Fibroblast of the aortic adventitia (primary cell): ENCODE measurements at places on chromosomes 11 and 22.

- no peak for DNase-seq
Measured at GRCh38 chr22:36224245-36224644, 15.1 kb downstream of the APOL2 start.

DNA sequence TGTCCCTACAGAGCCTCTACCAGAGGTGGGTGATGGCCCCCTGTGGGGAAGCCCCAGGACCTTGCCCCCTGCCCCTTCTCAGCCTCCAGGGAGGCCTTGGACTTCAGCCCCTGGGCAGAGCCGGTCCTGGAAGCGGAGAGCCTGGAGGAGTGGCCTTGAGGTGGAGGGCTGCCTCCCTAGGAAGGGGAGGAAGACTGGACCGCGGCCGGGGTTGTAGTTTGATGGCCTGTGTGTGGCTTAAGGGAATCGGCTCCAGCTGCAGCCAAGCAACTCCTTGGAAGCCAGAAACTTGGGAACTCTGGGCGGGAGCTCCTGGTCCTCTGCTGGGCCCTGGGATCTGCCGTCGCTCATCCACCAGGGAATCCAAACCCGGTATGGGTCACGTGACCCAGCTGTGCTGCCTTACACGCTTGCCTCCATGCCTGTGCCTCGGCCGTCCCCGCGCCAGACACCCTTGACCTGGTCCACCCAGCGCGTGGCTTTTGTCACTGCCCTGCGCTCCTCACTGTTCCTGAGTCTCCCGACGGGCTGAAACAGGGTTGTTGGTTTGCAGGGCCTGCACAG is 23.5 kb upstream of the ARHGAP8 start:
- no peak for DNase-seq

- peak; percentile 22 for DNase-seq
Measured at GRCh38 chr11:114441921-114442320, 2.7 kb downstream of the REXO2 start.

DNA sequence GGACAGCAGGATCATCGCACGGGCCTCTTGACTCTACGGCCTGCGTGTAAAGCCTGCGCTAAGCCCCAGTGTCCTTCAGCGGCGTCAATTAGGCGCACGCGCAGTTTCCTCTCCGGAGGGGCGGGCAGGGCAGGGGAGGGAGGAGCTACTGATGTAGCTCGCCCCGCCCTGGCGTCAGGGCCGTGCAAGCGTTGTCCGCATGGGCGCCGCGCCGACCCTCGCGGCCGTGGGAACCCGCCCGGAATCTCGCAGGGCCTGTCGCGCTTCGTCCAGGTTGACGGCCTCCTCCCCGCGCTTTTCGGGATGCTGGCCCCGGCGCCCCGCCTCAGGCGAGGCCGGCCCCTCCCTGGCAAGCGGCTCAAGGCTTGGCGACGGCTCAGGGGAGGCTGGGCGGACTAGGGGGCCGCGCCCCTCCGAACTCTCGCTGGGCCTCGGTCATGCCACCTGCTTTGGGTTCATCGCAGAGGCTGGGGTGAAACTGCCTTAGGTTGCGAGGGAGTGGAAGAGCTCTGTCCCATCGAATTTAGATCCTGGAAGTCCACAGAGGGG is 61.1 kb downstream of the ST3GAL4 start:
- DNase-seq: peak; percentile 79

DNA sequence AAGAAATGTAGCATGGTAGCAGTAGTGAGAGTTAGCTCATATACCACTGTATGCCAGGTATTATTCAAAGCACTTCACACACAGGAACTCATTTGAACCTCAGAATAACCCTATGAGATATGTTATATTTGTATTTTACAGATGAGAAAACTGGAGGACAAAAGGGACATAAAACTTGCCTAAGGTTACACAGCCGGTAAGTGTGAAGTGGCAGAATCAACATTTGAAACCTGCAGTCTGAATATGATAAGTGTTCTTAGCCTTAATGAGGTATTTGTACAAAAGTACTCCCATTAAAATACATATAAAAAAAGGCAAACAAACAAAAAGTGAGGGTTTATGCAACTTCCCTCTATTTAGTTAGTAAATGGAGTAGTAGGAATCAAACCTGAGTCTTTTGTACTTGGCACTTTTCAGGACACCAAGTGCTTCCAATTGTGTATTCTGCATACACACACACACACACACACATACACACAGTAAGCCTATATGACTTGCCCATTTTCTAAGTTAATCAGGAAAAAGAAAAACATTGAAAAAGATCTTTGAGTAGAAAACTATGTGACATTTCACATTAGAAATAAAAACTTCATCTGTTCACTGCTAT is 223.9 kb upstream of the FOLH1 start:
- DNase-seq: no peak

- DNase-seq: peak; percentile 42
Measured at GRCh38 chr11:128802358-128802981, 64.6 kb downstream of the KCNJ1 start.

- no peak for DNase-seq
Measured at GRCh38 chr22:50470491-50470890, 4.3 kb downstream of the SBF1 start.

- no peak for DNase-seq
Measured at GRCh38 chr11:6557063-6557462, 46.4 kb downstream of the RRP8 start.

- no peak for DNase-seq
Measured at GRCh38 chr22:25148149-25148691, 51.4 kb upstream of the CRYBB3 start.

DNA sequence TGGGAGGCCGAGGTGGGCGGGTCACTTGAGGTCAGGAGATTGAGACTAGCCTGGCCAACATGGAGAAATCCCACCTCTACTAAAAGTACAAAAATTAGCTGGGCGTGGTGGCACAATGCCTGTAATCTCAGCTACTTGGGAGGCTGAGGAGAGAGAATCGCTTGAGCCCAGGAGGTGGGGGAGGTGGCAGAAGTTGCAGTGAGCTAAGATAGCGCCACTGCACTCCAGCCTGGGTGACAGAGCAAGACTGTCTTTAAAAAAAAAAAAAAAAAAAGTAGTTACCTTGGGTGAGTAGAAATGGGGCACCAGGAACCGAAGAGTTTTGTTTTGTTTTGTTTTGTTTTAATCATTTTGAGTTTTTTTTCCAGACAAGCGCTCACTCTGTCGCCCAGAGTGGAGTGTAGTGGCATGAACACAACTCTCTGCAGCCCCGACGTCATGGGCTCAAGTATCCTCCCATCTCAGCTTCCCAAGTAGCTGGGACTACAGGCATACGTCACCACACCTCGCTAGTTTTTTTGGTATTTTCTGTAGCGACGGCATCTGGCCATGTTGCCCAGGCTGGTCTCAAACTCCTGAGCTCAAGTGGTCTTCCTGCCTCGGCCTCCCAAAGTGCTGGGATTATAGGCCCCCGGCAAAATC is 15.8 kb downstream of the THAP12 start:
- DNase-seq: no peak

- no peak for DNase-seq
Measured at GRCh38 chr22:37352481-37352880, 70.2 kb downstream of the CYTH4 start.

DNA sequence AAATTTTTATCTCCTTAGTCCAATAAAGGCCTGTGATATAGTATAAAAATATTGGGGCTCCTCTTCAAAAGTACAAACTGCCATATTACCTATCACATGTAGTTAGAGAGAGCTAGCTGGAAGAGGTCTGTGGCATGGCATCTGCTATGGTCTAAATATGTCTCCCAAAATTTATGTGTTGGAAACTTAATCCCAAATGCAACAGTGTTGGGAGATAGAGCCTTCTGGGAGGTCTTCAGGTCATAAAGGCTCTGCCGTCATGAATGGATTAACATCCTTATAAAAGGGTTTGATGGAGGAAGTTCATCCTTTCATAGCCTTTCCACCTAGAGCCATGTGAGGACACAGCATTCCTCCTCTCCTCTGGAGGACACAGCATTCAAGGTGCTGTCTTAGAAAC is 105.4 kb downstream of the RELT start:
- no peak for DNase-seq

GRCh38 chr11:18709414-18709813 is 10.8 kb downstream of the TMEM86A start:
- no peak for DNase-seq

DNA sequence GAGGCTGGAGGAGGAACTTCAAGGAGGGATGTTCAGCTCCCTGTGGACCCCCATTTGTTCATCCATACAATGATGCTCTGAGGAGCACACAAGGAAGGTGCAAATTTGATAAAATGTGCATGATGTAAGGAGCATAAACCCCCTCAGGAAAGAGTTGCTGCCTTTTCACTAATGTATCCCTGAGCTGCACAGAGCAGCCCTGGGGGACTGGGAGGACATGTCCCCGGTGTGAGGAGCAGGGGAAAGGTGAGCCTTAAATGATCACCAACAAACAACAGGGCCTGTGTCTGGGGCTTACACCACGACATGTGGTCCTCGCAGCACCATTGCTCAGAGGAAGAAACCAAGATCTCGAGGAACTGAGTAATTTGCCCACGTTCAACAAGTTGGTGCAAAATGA is 3.5 kb upstream of the MAPK8IP2 start:
- DNase-seq: no peak

GRCh38 chr11:1757861-1758610 is 5.7 kb downstream of the CTSD start:
- DNase-seq: no peak

DNA sequence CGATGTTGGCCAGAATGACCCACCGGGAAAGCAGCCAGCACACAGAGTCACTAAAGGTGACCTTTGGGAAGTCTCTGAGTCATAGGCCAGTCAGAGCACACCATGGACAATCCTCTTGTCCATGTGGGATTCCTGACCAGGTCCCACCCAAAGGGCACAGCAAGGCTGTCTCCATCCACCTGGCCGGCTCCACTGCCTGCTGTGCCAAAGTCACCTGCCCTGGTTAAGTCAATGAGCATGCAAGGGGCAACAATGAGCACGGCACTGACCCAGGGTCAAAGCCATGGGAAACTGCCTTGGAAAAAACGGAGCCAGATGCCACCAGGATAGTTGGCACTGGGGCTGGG is 49.8 kb downstream of the SHANK2 start:
- no peak for DNase-seq

DNA sequence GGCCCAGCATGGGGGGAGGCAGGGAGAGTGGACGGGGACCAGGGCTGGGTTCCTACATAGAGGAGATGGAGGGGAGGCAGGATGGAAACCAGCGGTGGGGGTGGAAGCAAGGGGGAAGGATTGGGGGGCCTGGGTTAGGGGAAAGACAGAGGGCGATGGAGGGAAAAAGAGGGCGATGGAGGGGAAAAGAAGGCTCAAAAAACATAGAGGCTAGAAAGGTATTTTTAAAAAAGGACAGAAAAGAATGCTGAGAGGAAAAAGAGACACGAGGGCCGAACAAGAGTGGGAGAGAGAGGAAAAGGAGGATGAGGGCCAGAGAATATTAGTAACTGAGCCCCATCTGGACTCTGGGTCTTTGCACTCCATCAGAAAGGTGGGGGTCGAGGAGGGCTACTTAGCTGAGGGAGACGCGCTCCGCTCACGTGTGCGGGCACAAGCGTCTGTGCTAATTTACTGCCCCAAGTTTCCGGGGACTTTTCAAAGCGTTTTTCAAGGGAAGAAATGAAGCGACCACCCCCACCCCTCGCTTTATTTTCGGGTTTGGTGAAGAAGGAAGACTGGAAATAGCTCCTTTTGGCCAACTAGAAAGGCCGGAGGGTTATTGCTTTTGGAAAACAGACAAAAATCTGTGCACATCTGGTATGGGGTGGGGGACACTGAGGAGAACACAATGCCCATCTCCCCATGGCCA is 14.5 kb downstream of the PAX6 start:
- DNase-seq: no peak

DNA sequence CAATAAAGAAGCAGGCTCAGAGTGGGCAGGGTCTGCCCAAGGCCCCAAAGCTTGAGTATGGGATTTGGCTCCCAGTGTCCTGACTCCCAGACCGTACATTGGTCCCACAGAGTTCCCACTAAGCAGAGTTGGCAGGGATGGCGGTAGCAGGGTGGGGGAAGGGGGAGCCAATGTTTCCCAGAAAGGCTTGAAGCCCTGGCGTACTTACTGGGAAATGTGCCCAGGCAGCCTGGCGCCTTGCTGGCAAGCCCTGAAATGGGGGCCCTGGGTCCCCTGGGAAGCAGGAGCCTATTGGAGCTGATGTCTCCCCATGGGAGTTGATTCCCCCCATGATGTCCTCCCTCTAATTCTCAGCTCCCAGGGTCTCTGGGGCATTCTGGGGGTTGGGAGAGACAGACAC is 9.3 kb downstream of the ARHGEF17 start:
- DNase-seq: peak; percentile 36

- no peak for DNase-seq
Measured at GRCh38 chr11:832529-833113, at the start of gene CD151. Gene CD151, plus strand, starts transcription at chr11:832952. Its CDS starts 3,118 bp downstream, at chr11:836070.

DNA sequence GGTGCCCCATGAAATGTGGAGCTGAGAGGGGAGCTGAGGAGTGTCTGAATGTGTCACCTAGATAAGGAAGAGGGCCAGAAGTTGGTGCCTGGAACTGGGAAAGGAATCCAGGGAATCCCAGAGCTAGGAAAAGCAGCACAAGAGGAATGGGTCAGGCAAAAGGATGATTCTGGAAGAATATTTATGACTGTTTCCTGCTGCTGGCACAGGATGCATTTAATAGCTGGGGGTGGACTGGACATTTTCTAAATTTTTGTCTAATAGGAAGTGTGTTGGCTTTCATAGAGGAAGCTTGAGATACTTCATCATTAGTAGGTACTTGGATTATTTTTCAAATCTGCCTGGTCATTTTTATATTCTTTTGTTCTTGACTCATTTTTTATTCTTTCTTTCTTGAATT is 17.4 kb upstream of the MRGPRX2 start:
- no peak for DNase-seq

DNA sequence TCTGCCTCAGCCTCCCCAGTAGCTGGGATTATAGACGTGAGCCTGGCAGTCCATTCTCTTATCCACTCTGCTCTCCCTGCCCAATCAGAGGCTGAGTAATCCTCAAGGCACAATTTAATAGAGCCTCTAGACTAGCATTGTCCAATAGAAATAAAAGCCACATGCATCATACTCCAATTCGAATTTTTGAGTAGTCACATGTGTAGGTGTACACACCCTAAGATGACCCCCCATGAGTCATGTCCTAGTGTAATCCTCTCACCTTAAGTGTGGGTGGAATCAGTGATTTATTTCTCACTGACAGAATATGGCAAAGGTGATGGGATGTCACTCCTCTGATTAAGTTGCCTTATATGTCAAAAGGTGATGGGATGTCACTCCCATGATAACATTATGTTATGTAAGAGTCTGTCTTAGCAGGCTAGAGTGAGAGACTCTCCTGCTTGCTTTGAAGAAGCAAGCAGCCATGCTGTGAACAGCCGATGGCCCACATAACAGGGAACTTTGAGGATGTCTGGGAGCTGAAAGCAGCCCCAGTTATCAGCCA is 61.3 kb downstream of the MN1 start:
- DNase-seq: no peak
